ENCODE measurements at places on chromosomes 7 and 10.

GRCh38 chr7:80028717-80029116 lies 105.9 kb upstream of the GNAI1 start:
- no peak for DNase-seq

- DNase-seq = no peak
Measured at GRCh38 chr7:1842321-1843221, 172.5 kb downstream of the ELFN1 start.

DNA sequence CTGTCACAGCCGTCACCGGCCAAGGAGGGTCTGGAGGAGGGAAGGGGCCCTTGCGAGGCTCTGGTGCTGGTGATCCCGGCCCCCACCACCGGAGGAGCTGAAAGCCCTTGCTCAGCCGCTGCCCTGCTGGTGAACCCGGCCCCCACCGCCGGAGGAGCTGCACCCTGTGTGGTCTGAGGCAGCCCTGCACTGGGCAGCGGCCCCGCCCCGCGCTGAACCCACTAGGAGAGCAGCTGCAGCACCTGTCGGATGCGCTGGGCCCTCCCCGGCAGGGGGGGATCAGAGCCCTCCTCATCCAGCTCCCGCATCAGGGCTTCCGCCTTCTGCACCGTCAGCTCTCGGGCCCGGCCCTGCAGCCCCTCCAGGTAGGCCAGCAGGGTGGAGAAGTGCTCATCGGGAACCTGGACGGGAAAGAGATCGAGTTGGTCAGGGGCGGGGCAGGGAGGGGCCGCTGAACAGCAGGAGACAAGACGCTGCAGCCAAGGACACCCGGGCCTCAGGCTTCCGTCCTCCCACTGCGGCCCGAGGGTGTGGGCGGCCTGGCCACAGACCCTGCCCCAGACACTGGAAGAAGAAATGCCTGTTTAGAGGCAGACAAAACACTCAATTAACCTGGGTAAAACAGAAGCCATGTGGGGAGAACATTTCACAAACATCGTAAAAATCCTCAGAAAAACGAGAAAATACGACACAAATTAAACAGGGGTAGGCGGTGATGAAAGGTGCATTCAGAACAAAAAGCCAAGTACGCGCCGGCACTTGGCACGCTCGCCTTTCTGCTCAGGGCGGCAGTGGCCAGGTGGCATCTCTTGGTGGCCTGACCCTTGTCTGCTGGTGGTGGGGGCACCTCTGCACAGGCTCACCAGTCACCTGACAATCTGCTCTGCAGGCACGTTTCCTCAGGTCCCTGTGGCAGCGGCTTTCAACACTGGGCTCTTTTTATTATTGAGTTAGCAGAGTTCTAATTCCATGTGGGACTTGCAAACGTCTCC lies 14.7 kb downstream of the CYP2W1 start:
- no peak for DNase-seq

GRCh38 chr10:123136221-123136805 lies 543 bp downstream of the HMX3 start:
- no peak for DNase-seq

- no peak for DNase-seq
Measured at GRCh38 chr7:128027485-128027980, 3.7 kb downstream of the LRRC4 start.
